ENCODE measurements at places on chromosomes 5 and 9. TPM values are rescaled to one million over a fixed set of nuclear protein-coding genes. Genes with fewer than 3 reads are reported as not detected.

- no peak for DNase-seq
These were observed 74.0 kb upstream of the PLPP1 start for GRCh38 chr5:55608595-55609349.

- DNase-seq = no peak
These were observed 276.9 kb upstream of the DAP start for GRCh38 chr5:11037941-11038340.

GRCh38 chr9:120978987-120979386 lies 52.4 kb upstream of the TRAF1 start:
- no peak for DNase-seq

The PCDHGB6 gene
- 1.3 TPM for total RNA-seq

- peak; percentile 75 for DNase-seq
These were observed 178.5 kb downstream of the C9orf152 start for GRCh38 chr9:110029429-110029955.

DNA sequence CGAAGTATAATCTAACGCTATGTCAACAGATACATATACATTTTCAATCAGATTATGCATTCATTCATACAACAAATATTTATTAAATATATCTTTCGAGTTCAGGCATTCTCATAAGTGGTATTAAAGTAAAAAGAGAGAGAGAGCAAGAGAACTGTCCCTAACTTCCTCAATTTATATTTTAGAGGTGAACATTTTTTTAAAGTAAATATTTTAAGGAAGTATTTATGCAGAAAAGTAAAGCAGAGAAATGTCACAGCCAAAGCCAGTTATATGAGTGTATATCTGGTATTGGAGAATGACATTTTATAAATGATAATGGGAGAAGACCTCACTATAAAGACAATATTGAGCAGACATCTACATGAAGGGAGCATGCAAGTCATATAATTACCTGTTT lies 667.3 kb upstream of the CDH9 start:
- DNase-seq = no peak

- no peak for DNase-seq
These were observed 17.2 kb downstream of the TRIM14 start for GRCh38 chr9:98101868-98102273.

The SGCD gene
- 1.4 TPM for total RNA-seq

DNA sequence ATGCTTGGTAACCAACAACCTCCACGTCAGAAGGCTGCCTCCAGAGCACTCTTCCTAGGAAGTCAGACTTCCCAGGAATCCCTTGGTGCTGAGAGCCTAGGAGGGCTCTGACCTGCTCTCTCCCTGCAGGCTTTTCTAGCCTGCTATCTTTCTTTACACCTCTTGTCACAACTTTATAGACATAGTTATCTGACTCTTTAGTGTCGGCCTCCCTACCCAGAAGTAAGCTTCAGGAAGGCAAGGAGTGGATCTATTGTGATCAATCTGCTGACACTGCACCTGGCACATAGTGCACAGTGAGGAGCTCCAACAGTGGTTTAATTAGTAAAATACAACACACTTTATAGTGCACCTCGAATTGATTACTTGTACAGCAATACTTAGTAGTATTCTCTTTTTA lies 2.3 kb downstream of the AFAP1L1 start:
- no peak for DNase-seq

DNA sequence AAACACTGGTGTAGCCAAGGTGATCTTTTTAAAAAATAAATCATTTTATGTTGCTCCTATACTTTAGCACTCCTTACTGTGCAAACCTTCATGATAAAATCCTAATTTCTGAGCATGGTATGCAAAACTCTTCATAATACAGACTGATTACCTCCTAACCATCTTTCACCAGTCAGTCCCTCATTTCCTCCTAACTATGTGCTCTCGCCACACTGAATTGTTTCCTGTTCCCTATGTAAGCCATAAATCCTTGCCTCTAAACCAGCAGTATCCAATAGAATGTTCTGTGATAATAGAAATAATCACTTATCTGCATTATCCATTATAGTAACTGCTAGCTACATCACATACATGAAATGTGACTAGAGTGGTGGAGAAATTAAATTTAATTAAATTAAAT lies 10.7 kb downstream of the AP3B1 start:
- DNase-seq = no peak

DNA sequence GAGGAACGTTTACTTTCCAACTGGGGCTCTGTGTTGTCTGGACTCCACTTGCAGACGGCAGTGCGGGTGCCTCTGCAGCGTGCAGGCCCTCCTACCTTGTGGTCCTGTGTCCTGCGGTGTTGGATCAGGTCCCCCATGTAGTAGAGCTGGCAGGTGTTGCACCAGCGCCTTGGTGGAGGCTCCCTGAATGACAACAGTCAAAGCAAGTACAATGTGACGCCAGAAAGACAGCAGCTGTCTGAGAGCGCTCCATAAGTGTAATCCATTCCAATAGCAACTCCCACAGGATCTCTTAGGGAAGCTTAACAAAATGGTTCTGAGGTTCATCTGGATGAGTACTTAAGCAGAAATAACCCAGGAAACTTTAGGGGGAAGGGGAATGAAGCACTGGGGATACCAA lies 9.9 kb downstream of the BBLN start:
- no peak for DNase-seq

DNA sequence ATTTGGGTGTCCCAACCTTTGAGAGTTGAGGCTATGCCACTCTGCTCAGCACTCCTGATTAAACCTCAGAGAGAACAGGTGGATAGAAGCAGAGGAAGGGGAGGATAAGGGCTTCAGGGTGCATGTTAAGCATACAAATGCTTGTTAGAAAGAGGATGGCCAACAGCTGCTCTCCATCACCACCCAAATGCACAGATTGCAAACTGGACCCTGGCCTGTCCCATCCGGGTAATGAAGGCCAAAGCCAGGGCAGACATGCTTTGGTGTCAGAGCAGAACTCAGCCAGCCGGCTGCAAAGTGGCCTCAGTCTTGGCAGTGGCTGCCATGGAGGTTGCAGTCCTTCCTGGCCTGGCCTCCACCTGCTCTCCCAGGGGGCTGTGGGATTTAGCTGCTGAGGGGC lies 84.3 kb downstream of the SIL1 start:
- DNase-seq = no peak

DNA sequence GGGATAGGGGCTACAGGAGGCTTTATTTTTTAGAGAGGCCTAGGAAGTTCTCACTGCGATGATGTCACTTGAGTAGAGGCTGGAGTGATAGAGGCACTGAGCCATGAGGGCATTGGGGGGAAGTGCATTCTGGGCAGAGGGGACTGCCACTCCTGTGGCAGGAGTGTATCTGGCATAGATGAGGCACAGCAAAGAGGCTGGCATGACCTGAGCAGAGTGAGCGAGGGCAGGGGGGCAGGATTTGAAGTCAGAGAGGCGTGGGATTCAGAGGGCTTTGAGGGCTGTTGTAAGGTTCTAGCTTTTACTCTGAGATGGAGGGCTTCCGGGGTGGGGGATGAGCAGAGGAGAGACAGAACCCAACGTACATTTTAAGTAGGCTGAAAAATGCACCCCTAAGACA lies 91.9 kb upstream of the SH3PXD2B start:
- DNase-seq = no peak

- no peak for DNase-seq
These were observed 40.1 kb upstream of the FCN2 start for GRCh38 chr9:134840511-134840910.

- no peak for DNase-seq
These were observed 748.8 kb upstream of the RIOK2 start for GRCh38 chr5:97931829-97932228.

DNA sequence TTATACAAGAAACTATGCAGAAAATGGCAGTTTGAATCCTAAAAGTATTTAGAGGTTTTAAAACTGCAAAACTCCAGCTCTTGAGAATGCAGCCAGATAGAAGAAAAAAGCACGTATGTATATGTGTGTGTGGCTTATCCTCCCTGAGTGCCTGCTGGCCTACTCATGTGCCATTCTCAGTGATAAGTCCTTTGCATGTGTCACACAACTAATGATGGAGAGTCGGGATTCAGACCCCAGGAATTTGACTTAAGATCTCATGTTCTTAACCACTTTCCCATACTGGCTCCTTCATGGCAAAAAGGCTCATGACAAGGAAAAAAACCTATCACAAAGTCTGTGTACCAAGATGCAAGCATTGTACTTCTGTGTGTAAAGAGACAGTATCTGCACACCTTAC lies 26.6 kb downstream of the SMARCA2 start:
- no peak for DNase-seq

DNA sequence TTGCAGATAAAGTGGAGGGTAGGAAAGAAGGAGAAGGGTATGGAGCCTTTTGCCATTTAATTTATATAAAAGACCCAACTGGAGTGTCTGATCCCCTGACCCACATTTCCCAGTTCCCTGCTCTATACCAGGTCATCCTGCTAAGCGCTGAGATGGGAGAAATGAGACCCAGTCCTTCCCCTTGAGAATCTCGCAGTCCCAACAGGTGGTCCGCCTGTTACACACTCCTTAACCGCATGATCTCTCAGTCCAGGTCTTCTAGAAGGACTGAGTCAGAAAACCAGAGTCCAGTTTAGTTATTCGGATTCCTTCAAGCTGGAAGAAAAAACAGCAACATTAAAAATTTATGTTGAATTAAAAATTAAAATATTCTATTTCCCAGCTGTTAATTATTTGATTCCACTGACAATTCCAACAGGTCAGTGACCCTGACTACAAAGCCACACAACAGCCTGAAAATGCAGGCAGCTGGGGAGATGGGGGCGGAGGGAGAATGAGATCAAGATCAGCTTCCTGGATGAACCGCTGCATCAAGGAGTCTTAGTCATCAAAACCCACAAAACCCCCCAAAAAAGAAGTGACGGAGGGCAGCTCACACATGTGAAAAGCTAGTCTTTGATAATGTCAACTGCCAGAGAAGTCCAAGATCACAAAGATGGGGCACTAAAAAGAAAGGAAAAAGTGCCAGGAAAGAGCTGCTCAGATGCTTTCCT lies 44.0 kb downstream of the GGTA1 start:
- peak; percentile 45 for DNase-seq

- peak; percentile 57 for DNase-seq
These were observed 187.0 kb upstream of the S1PR3 start for GRCh38 chr9:88804254-88804596.

GRCh38 chr9:2236850-2237249 lies 221.7 kb downstream of the SMARCA2 start:
- no peak for DNase-seq

DNA sequence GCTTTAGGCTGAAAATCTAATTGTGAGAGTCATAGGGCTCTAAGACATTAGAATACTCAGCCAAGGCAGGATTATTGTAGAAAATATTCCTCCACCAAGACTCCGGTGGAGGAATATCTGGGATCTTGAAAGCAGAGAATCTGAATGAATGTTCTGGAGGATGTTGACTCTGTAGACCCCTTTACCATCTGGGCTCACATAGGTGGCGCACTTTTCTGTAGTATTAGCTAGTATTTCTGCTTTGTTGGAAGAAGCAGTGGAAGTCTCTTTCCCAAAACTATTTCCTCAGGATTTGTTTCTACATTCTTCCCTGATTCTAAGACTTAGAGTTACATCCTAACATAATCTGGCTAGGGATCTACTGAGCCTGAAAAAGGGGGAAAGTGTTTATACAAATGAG lies 752.4 kb upstream of the SEMA6A start:
- DNase-seq = no peak

DNA sequence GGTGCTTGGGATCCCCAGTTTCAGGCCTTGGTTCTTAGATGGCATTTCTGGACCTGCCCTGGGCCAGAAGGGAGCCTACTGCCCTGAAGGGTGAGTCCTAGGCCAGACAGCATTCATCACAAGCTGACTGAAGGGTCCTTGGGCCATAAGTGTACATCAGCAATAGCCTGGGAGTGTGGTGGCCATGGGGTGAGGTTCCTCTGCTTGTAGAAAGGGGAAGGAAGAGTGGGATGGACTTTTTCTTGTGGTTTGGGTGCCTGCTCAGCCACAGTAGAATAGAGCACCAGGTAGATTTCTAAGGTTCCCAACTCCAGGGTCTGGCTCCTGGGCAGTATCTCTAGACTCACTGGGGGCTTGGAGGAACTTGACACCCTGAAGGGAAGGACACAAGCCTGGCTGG lies 95.2 kb upstream of the PHF24 start:
- no peak for DNase-seq

The FAF2 gene
- total RNA-seq = 49.2 TPM

- no peak for DNase-seq
These were observed 35.5 kb upstream of the EMB start for GRCh38 chr5:50476549-50476948.

The PCDHGA9 gene
- total RNA-seq = 1.2 TPM

The CYLC2 gene
- not detected for total RNA-seq

The MPDZ gene
- total RNA-seq = 57.2 TPM

The MLANA gene
- not detected for total RNA-seq

GRCh38 chr5:150192462-150192861 lies 2.6 kb downstream of the SLC6A7 start:
- no peak for DNase-seq

The AIF1L gene
- total RNA-seq = 5.2 TPM

Data from Daoy (cell line).